CMK (cell line): ENCODE measurements at places on chromosomes 5 and 9.

DNA sequence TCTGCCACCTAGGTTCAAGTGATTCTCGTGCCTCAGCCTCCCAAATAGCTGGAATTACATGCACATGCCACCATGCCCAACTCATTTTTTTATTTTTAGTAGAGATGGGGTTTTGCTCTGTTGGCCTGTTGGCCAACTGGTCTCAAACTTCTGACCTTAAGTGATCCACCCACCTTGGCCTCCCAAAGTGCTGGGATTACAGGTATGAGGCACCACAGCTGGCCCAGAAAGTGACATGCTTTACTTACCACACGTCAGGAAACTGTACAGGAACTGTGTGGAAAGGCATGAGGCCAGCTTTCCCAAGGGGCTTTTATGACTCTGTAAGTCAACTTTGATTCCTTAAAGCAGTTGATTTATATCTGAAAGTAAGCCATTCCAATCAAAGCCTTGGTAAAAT is 25.0 kb downstream of the DNAJB5 start:
- no peak for DNase-seq

DNA sequence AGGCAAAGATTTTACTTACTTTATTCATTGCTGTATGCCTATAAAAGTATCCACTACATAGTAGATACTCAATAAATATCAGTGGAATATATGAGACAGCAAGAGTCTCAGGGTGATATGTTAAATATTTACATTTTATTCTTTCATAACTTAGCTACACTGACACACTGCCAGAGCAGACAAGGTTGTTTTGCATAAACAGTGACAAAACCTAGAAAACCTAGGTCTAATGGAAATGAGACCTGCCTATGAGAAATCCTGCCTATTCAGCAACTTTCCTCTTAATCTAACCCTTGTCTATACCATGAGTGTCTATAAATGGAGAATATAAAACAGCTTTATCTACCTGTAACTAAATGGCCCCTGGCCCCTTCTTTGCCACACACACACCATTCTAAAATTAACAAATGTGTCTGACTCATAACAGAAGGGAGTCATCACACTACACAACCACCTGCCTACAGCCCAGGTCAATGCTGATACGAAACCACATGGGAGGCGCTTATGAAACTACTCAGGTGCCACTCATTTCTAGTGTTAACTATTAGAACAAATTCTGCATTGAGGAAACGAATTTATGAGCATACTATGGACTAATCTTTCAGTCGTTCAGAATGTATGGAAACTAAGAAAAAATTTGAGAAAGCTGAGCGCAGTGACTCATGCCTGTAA is 60.3 kb downstream of the UBAP2 start:
- no peak for DNase-seq

DNA sequence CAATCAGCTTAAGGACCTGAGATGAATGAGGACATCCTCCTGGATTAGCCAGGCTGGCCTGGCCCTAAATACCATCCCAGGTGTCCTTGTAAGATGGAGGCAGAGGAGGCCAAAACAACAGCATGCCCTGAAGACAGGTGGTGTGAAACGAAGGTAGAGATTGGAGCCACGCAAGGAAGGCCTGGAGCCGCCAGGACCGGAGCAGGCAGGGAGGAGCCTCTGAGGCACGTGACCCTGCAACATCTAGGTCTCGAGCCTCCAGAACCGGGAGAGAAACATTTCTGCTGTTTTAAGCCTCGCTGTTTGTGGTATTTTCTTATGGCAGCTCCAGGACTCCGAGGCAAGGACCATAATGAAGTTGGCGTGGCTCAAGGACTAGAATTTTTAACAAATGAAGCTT is 9.7 kb upstream of the COL5A1 start:
- no peak for DNase-seq

DNA sequence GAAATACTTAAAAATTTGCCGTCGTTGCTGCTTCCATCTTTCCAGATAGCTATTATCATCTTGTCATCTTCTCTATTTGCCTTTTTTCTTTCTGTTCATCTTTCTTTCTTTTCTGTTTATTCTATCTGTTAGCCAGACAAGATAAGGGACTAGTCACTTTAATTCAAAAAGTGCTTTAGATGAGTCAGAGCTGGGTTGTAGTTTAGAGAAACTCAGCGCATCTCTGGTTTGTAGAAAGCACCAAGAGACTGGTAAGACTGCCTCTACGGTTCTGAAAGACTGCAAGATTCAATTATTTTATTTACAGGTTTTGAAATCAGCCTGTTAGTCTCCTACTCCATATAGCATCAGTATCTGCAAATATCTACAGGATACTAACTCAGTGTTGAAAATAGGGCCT is 562.8 kb upstream of the RIOK2 start:
- DNase-seq = no peak

- no peak for DNase-seq
Measured at GRCh38 chr5:77960863-77961396, 184.8 kb upstream of the TBCA start.

DNA sequence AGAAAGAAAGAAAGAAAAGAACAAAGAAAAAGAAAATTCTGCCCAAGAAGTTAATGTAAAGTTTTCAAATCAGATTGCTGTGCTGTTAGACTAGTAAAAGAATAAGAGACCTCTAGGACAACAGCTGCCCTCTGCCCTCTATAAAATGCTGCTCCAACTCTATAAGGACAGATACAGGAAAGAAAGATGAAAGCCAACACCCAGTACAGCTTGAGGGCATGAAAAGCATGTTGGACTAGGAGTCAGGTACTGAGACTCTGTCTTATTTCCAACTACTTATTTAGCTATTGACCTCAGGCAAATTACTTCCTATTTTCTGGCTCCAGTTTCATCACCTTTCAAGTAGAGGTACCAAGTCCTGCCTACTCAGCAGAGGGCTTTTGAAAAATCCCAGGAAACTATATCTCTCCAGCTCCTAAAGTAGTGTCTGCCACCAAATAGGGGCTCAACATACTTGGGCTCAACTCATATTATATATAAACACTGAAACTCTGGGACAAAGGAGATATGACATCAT is 5.7 kb downstream of the HBEGF start:
- DNase-seq = no peak

- no peak for DNase-seq
Measured at GRCh38 chr5:16391858-16392649, 73.5 kb downstream of the ZNF622 start.

GRCh38 chr5:78758169-78758839 is 109.7 kb upstream of the LHFPL2 start:
- no peak for DNase-seq

GRCh38 chr9:71607461-71607881 is 160.8 kb downstream of the CEMIP2 start:
- DNase-seq = no peak

DNA sequence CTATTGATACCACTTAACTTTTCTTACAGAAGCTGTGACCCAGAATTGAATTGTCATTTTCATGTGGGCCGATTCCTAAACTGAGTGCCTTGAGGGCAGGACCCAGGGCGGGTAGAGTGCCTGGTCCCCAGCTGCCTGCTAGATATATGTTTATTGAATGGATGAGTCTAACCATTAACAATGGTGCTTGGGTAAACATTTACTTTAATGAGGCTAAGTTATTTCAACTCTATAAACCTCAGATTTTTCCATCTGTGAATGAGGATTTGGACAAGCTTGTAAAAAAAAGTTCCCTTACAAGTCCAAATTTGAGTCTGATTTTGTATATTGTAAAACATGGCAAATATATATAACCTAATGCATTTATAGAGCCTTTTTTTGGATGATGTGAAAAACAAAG is 181.8 kb upstream of the ELL2 start:
- DNase-seq = no peak

DNA sequence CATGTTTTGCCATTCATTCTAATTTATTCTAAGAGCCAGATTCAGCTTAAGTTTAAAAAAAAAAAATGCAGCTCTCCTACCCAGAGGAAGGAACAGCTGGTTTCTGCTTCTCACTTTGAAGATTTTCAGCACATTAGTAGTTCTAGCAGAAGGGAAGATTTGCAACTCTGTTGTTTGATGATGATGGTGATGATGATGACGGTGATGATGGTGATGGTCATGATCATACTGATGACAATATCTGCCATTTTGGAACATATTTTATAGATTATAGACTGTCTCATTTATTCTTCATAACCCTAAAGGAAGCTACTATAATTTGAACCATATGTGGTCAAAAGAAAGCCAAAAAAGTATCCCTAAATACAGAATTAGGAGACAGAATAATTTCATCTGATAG is 7.9 kb upstream of the MED10 start:
- no peak for DNase-seq

GRCh38 chr5:11050596-11051304 is 289.7 kb upstream of the DAP start:
- no peak for DNase-seq

DNA sequence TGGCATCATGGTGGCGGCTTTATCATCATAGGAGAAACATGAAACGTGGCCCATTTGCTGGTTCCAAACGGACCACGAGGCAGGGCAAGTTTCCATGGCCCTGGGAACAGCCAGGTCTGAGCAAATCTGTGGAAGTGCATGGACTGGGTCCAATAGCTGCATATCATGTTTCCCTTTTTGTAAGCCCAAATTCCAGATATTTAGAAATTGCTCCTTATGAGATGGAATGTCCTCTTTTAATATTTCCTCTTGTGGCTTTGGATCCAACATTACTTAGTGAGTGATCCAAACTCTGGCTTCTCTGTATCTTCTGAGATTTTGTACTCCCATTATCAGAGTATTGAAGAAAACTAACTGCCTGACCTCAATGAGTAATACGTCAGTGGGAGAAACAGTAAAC is 79.8 kb upstream of the FBXL7 start:
- DNase-seq = no peak

DNA sequence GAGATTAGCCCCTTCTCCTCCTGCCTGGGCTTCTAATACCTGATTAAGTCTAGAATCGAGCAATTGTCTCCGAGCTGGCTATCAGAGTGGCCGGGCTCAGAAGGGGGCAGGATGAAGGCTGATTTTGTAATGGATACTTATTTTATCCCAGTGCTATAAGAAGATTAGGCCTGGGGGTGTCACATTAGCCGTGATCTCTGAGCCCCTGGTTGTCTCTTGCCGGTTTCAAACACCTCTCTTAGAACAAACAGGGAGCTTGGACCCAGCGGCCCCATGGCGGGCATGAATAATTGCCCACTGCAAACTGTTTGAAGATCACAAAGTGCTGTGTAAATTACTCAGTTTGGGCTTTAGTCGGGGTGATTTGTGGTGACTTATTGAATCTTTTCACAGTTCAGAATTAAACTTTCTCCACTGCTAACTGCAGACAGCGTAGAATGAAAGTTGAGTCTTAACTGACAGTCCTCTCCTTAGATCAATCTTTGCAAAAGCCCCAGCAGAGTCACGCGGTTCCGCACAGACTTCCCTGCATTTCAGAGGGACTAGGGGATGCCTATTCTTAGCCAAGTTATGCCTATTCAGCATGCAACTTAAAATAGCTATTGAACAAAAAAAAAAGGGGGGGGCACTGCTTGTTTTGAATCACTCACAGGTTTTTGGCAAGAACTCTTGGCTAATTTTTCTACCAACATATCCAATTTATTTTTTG is 200.6 kb upstream of the IRX1 start:
- no peak for DNase-seq

GRCh38 chr5:69497006-69497520 is 4.5 kb downstream of the OCLN start:
- DNase-seq = no peak

GRCh38 chr9:37859043-37859442 is 44.9 kb downstream of the SLC25A51 start:
- DNase-seq = no peak

DNA sequence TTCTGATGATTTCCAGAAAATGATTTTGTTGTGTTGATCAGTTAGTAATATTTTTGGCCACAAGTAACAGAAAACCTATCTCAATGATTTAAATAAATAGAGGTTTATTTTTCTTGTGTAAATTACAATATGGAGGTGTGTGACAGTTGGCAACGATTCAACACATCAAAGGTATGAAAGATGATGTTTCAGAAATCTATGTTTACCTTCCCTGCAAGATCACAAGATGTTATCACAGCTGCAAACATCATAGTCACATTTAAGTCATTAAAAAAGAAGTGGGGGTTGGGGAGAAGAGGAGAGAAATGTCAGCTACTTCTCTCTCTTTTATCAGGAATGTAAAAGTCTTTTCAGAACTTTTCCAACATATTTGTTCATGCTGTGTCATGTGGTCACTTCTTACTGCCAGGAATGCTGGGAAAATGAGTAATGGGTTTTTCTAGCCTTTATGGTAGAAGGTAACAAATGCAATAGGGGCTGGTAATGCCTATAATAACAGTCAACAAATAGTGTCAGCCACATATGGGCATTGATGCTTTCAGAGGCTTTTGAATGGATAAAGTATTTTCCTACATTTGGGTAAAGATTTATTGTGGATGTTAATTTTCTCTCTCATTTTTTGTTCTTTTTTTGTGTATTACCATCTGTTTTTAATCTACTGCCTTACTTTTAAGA is 742.7 kb downstream of the TLE1 start:
- DNase-seq = no peak

DNA sequence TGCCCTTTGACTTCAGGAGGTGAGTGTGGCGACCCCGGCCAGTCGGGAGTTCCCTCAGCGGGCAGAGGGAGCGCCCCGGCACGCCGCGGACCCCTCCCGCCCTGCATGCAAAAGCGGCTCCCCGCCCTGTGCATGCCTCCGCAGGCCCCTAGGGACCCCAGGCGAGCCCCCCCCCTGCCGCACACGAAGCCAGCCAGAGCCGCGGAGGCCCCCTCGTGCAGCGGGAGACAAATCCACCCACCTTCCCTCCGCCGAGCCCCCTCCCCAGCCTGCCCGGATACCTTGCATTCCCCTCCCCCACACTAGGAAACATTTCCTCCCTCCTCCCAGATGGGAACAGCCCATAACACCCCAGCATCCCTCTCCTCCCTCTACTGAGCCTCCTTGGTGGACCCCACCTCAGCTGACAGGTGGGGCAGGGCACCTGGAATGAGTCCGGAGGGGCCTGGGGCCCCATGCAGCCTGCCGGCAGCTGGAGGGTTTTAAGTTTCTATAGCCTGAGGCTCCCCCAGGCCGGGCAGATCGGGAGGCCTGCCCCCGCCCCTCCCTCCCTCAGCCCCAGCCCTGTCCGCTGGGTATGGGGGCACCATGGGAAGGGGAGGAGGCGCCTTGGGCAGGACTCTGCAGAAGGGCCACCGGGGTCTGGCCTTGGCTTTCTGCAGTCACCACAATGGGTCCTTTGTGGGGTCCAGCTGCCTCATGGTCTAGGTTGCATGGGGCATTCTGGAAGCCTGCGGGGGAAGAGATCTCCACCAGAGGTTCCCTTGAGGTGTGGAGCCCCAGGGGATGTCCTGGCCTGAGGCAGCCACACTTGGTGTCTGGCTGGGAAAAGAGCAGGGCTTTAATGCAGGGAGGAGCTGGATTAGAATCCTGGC is 601 bp downstream of the ERGIC1 start:
- DNase-seq = no peak

- DNase-seq = no peak
Measured at GRCh38 chr5:140785905-140786686, at the start of gene PCDHA1. TSS of gene PCDHA1 (plus strand) at chr5:140786140.

DNA sequence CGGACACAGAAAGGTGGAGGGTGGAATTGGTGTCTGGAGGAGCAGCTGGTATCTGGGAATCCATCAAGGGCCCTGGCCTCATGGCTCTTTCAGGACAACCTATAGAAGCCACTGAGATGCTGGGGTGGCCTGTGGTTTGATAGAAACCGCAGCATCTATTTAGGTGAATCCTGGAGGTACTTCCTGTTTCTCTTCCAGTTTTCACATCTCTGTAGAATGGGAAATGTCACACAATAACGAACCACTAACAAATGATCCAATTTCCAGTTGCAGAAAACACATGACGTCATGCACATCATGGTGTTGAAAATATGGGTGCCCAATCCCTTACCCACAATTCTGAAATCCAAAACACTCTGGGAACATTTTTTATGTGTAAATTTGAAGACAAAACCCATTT is 52.2 kb downstream of the ROPN1L start:
- DNase-seq = no peak

GRCh38 chr5:163619273-163619934 is 114.0 kb downstream of the MAT2B start:
- DNase-seq = no peak
